ENCODE measurements at places on chromosomes 3 and 15.

DNA sequence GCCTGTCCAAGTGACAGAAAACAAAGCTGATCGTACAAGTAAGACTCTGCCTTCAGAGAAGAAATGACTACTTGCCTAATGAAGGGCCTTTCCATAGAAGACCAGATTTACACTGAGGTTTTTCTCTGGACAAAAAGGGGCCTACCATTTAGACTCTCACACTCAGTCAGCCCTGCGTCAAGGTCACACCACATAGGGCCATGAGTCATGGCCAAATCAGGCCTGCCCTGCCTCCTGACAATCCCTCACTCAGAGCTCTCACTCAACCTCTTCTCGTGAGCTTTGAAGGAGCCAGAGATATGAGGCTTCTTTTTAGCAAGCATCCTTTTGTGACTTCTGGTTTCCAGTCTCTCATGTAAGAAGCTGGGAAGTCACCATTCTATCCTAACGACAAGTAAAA lies 68.1 kb upstream of the NMNAT3 start:
- no peak for DNase-seq

- no peak for DNase-seq
These were observed 1029.3 kb upstream of the CFAP20DC start for GRCh38 chr3:60079076-60079475.

- no peak for DNase-seq
These were observed 130.9 kb upstream of the IQSEC1 start for GRCh38 chr3:13204177-13204581.

DNA sequence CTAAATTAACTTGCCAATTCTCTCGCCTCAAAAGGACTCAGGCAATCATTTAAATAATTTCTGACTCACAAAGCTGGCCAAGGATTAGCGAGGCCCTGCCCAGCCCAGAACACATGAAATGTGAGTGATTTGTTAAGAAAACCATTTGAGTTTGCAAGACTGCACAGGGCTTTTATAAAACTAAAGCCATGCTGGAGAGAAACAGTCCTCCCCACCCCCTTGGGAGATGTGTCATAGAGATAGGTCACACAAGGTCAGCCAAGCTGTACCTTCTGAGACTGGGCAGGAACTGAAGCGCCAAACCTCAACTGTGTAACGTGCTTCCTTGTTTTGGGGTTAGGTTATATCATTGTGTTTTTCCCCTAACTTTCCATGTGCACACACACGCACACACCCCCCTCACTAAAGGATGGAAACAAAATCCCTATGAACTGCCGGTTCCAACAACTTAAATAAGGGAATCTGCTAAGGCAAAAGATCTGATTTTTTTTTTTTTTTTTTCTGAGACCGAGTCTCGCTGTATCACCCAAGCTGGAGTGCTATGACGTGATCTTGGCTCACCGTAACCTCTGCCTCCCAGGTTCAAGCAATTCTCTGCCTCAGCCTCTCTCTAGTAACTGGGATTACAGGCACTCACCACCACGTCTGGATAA lies 8.1 kb downstream of the SPATA12 start:
- DNase-seq: no peak

- DNase-seq: no peak
These were observed 1497.6 kb downstream of the OTOL1 start for GRCh38 chr3:162994165-162994564.

- no peak for DNase-seq
These were observed 15.0 kb downstream of the INTS14 start for GRCh38 chr15:65595960-65596359.

All from NCI-H1092 (cell line).